ENCODE measurements at places on chromosomes 4 and X.

GRCh38 chr4:185384930-185385331 is 10.8 kb downstream of the LRP2BP start:
- DNase-seq, result no peak

DNA sequence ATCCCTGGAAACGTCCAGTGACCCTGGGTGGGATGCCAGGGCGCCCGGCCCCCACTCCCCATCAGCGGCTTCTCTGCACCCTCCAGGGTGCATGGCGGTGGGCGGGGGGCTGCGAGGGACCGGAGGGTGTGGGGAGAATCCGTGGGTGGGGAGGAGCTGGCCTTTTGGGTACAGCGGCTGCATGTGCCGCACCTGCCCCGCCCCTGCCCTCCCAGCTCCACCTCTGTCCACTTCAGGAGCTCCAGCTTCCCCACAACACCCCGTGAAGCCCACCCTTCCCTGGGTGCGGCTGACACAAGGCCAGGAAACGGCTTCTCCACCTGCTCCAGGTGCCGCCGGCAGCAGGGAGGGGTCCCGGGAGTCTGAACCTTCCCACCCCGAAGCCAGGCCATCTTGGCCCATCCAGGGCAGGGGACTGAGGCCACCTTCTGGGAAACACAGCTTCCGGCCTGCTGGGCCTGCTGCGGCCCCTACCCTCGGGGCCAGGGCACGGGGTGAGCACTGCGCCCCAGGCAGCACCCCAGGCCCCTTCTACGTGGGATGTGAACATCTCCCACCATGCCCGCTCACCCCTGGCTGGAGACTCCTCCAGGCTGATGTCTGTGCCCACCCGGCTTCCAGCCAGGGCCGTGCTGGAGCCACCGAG is 34.6 kb downstream of the CPLX1 start:
- no peak for DNase-seq

DNA sequence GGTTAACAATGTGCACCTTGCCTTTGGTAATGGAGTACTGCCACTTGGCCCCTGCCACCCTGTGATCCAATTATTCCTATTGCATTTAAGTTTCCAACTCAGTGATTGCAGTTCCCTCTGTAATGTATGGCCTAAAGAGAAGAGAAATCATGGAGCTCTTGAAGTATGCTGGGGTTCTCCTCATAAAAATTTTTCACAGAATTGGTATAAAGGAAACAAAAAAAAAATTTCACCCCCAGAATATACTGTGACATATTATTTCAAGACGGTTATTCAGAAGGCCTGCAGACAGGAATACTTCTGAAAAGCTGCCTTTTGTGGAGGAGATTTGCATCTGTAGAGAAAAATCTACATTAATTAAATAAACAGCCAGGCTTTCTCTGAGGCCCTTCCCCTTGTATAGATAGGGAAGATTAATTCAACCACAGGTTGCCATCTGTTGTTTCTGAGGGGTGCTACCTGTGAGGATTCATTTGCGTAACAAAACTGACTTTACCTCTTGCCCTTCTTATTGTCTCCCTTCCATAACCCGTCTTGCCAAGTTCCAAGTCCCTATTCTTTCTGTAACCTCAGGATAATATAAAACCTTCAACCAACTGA is 94.8 kb upstream of the LANCL3 start:
- no peak for DNase-seq

DNA sequence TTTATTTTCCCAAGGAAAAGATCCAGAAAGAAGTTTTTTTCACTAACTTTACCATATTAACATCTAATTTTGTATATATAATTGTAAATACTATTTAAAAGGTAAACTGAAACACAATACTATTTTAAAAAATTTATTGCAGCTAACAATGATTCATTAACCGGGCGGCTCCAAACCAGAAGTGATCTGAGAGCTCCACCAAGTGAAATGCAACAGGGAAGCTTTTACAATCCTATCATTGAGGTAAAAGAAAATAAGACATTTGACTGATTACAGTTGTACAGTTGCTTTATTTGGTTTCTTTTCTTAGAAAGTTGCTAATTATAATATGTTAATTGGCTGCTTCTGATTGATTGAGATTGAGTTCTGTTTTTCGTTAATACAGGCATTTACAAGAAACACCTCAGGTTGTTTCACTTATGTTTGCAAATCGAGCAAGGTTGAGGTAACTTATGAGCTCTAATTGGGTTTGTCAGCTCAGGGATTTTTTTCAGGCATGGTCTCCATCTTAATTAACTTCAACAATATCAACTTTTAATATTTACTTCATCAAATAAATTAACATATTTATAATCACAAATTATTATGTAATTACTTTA is 220.2 kb upstream of the UGT8 start:
- no peak for DNase-seq

- DNase-seq, result no peak
These were observed 64.4 kb downstream of the SLC9A7 start for GRCh38 chrX:46694549-46694948.

- no peak for DNase-seq
These were observed 63.8 kb downstream of the STOX2 start for GRCh38 chr4:183968931-183969330.

GRCh38 chr4:158966091-158966490 is 136.8 kb upstream of the RAPGEF2 start:
- no peak for DNase-seq

DNA sequence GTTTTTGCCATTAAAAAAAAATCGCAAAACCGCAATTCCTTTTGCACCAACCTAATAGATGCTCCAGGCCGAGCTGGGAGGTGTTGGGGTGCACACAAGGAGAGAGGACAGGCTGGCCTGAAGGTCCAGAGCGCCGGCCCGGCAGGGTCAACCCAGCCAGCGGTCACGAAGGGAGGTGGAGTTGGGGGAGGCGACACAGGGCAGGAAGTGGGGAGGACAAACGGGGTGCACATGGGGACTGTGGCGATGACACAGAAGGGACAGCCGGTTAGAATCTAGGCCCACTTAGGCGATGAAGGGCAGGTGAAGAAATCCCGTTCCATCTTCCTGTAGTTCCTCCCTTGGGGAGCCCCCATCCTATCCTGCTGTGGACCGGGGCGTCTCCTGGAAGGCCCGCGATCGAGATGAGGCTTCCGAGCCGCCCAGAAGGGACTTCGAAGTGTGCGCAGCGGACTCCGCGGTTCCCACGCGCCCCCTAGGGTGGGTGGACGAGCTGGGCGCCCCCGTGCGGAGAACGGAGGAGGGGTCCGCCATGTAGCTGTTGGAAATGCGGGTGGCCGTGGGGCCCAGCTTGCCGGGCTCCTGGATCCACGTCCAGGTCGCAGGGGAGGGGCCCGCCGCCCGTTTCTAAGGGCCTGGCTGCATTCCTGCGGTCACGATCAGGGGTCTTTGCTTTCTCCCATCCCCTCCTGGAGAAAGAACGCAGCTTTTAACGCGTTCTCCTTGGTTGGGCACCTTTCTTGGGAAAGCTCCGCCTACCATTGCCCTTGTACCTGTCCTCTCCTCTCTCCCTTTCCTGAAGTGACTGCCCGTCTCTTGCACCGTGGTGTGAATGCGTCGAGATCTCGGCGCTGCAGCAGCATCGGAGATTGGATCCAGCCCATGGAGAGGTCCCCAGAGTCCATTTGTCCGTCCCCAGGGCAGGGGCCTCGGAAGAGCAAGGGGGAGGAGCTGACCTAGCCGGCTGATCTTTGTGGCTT is 17.0 kb upstream of the HPF1 start:
- no peak for DNase-seq

DNA sequence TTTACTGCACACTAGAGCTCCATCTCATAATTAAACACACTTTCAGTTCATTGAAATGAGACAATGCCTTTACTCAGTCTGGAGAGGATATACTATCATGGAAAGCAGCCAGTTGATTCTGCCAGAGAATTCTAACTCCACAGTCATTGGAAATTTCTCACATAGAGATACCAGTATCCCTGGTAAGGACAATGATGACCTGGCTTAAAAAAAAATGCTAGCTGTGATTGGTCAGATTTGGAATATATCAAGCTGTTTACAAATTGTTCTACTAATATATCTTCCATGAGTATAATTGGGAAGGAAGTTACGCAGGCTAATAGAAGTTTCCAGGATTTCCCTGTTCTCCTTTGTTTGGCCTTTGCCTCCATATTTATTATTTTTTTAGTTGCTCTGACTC is 34.5 kb upstream of the TLL1 start:
- no peak for DNase-seq

GRCh38 chr4:150385606-150386005 is 196.3 kb upstream of the MAB21L2 start:
- no peak for DNase-seq
